ENCODE measurements at places on chromosomes 2 and 18.

DNA sequence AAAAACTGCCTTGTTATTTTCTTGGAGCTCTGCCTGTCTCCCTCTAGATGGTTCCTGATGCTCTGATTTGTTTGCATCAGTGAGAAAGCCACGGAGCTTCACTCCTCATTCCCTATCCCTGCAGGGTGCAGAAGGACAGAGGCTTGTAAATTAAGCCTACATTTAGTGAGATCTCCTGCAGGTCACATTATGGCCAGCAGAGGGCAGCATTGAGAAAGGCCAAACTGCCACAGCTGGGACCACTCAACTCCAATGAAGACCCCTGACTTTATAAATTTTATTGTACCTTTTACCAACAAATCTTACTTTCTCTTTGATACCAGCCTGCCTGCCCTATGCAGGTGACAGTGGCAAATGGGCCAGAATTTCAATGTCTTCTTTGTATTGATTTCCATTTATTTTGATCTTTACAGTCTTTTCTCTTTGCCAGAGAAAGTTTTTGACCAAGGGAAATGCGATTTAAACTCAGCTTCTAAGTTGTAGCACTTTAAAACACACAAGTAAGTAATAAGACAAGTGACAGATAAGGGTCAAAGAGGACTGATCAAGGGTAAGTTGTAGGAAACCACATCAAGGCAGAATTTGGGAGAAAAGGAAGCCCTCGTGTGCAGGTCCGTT, 1029.1 kb upstream of the KLHL29 start:
- DNase-seq = peak; percentile 25

DNA sequence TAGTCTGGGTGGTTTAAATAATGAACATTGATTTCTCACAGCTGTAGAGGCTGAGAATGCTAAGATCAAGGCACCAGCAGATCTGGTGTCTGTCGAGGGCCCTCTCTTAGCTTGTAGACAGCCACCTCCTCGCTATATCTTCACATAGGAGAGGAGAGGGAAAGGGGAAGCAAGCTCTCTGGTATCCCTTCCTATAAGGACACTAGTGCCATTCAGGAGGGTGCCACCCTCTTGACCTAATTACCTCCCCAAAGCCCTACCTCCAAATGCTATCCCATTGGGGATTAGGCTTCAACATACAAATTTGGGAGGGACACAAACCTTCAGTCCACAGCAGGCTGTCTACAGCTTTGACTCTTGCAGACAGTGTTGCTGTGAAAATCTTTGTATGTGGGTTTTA, 76.7 kb downstream of the BOLA3 start:
- DNase-seq = no peak

DNA sequence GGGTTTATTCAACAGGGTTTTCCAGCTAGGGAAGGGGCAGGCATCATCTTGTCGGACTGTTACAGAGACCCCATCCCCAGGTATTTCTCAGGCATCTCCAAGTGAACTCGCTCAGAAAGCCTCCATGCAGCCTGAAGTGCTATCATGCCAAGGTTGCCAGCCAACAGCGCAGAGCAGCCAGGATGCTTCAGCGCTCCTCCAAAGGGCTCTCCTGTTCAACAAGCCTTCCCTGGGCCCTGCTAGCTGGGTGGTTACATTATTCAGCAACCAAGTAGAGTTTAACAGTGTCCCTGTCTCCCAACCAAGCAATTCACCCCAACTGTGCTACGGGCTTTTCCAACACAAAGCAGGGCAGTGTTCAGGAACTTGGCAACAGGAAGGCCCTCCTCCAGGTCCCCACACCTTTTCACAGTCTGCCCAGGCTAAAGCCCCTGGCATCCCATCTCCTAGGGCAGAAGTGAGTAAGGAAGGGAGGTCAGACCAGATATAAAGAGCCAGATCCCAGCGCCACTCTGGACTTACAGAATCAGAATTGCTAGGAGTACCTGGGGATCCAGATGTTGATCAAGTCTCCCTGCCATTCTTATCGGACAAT, 52.9 kb downstream of the ZBTB7C start:
- DNase-seq = no peak

DNA sequence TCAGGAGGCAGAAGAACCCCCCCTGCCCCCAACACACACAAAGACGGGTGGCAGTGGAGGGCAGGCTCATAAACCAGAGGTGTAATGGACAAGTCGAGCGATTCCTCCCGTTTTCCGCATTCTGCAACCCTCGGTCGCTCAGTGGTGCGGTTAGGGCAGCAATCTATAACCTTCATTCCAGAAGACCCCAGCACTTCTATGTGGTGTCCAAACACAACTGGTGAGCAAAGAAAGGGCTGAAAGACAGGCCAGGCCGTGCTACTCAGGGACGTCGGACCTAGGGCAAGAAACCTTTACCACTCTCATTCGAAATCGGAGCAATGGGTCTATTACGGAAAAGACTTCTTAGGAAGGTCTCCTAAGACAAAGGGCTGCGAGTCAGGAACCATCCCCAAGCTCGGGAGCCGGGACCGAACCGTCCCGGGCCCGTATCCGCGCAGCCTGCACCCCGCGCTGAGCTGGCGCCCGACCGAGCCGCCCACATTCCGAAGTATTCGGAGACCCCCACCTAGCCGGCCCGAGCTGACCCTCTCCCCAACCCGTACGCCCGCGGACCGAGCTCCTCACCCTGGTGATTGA, 568 bp downstream of the ARL5A start:
- peak; percentile 50 for DNase-seq

DNA sequence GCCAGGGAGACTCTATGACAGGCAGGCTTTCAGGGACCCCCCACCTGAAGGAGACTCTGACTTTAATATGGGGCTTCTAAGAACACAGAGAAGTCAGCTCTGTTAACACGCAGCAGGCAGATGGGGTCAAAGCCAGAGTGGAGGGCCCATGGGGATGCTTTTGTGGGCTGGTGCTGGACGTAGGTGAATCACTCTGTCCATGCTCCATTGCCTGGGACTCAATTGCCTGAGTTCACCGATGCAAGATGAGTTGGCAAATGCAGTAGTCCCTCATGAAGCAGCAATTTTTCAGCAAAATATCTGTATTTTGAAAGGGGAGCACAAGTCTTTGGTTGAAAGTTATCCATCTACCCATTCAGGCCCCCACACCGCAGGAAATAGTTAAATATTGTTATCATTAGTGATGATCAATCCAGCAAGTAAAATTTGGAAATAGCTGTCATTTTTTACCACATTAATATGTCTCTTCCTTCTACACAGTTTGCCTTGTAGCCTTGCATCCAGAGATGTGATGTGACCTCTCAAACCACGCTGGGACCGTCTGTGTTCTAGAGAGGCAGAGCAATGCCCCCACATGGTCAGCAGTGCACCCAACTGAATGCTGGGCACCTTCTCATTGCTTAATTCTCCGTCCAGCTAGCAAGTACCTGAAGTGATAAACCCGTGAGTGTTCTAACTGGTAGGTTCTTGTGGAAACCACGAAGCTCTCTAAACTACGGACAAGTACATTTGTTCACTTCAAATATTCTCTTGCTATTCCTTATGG, 34.8 kb upstream of the FAM110C start:
- DNase-seq = peak; percentile 62

DNA sequence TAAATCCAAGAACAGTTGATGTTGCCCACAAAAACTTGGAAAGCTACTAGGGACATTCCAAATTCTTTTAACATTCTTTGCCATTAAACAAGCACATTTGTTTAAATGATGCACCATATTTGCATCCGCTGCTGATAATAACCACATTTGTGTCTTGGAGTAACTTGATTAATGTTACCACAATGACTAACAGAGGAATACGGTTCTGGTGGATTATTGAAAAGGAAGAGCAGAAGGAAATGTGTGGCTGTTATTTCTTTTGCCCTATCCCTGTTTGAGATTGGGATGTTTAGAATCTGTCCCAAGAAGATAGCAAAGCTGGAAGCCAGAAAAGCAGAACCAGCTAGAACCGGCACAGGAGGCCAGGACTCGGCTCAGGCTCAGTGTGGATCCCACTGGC, 39.2 kb upstream of the RASGRP3 start:
- DNase-seq = peak; percentile 61

- DNase-seq = no peak
Observed at GRCh38 chr2:171979103-171979502, 20.6 kb upstream of the METAP1D start.

DNA sequence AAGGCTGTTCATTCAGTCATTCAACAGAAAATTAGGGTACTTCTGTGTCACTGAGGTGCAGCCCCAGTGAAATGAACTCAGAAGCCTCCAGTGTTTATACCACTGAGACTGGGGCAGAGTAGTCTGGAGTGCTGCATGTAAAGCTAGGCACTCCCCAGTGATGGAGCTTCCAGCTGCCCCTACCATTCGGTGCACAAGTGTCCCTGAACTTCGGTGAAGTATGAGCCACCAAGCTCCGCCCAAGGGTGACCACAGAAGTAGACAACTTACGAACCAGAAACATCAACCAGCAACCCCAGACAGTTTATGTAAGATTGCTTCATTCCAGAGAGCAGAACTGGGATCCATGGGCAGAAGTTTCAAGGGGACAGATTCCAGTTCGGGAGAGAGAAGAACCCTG, 70.6 kb upstream of the FOSL2 start:
- no peak for DNase-seq

DNA sequence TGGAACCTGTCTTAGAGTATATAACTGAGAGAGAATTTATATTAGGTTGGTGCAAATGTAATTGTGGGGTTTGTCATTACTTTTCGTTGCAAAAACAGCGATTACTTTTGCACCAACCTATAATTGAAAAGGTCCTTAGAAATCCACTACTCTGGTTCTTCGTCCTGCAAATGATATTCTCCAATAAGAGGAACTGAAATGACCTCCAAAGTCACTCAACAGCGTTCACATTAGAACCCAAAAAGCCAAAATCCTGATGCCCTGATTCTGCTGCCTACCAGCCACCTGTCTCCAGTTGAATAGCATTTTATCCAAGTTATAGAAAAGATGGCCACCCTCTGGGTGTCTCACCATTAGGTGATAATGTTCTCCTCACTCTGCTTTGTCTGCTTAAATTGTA, 230.6 kb downstream of the SETBP1 start:
- DNase-seq = no peak

DNA sequence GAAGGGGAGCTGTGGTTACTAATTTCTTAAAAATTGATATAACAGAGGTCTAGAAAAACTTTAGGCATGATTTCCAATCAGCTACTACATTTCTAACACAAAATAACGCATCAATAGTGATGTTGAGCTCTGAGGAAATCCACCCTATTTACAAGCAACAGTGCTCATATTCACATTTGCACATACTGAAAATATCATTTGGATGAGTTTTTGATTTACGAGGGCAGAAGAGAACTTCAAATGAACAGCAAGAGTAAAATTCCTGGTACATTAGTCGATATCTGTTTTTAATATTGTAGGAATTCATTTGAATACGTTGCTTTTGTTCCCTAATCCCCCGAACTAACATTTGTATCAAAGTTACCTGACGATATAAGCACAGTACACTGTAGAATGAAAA, 761.0 kb upstream of the POU3F3 start:
- DNase-seq = no peak

- DNase-seq = peak; percentile 29
Observed at GRCh38 chr18:45850021-45850420, 24.5 kb downstream of the SIGLEC15 start.

DNA sequence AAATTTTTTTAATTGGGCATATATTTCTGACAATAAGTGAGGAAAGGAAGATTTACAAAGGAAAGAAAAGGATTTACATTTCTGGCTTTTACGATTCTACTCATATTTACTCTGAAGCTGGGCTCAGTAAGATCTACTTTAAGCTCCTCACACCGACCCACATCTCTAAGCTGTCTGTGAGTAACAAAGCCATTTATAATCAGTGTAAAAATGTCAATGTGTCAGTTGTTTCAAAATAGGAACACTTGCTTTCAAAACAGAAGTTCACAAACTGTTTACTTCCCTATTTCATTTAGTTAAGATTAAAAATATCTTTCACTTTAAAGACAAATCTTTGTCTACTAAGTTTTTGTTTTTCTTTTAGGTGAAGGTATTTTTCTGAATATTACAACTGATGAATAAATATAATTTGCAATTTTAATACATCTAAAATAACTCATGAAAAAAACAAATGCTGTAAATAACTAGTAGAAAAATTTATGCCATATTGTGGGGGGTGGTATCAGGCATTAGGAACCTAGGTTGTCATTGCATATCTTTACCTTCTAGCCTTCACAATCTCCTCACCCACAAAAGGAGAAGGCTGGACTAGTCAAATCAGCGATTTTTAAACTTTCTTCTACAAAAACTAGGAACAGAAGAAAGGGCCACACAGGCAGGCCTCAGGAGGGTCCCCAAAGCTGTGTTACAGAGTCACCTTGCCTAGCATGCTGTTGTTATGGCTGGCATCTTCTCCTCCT, 64.5 kb downstream of the TMEM131 start:
- no peak for DNase-seq

GRCh38 chr2:9335322-9335832, 88.0 kb downstream of the ITGB1BP1 start:
- no peak for DNase-seq

DNA sequence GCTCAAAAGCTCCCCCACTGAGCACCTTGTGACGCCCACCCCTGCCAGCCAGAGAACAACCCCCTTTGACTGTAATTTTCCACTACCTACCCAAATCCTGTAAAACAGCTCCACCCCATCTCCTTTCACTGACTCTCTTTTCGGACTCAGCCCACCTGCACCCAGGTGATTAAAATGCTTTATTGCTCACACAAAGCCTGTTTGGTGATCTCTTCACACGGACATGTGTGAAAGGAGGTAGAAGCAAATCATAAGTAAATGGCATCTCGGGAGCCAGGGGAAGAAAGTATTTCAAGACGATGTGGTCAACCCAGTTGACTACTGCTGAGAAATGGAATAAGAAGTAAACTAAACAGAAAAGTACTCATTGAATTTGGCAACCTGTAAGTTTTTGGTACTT, 11.2 kb upstream of the NCKAP1 start:
- no peak for DNase-seq

DNA sequence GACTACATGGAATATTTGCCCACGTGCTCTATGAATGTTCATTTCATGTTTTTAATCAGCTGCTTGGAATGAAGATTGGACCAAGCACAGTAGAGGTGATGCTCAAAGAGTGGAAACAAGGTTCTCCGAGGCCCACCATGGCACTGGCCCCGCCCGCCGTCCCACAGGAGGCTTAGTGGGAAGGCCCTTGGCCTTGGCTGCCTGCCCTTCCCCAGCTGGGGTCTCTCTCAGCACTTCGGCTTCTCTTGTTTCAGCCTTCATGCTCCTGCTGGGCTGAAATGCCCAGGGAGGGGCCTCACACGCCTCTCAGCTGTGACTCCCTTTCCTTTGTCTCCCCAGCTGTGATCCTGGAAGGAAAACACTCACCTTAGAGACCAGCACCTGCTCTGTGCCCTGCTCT, 833.2 kb downstream of the GALR1 start:
- no peak for DNase-seq

GRCh38 chr2:238924032-238924431, 76.1 kb downstream of the TWIST2 start:
- no peak for DNase-seq

GRCh38 chr2:157190151-157190550, 67.4 kb upstream of the GALNT5 start:
- peak; percentile 70 for DNase-seq

- DNase-seq = no peak
Observed at GRCh38 chr2:227932403-227932802, 61.0 kb downstream of the DAW1 start.

DNA sequence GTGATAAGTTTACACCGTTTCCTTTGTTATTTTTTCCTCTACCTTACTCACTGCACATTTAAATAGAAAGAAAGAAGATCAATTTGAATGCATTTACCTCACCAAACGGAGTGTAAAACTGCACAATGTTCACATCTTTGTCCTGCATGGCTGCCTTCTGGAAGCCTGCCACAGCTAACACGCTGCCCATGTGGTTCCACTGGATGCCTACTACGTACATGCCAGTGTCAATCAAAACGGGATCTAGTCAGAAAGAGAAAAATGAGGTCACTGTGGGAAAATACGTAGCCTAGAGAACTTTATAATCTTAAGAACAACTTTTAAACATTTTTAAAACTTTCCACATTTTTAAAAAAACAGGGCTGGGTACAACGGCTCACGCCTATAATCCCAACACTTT, 16.4 kb downstream of the WDR35 start:
- peak; percentile 49 for DNase-seq

Measured in kidney tubule cell (primary cell).